Fibroblast of skin of back (primary cell): ENCODE measurements at places on chromosomes 6 and 20.

- peak; percentile 35 for DNase-seq
These were observed 161.0 kb downstream of the ASCC3 start for GRCh38 chr6:100719883-100720682.

DNA sequence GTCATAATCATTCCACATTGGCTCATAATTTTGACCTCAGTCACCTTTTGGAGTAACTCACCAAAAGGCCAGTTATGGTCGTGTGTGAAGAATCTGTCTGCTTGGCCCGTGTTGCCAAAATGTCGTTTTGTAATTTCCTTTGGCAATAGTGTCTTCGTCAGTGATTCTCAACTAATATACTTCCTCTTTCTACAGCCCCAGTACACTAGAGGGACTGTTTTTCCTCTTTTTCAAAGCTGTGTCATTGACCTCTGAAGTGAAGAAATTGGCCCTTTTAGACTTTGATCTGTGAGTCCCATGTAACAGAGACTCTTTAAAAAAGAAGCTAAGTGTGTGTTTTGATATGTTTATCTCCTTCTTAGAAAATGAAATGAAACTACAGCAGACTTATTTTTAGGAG lies 5.2 kb downstream of the FOXO3 start:
- DNase-seq = peak; percentile 67

DNA sequence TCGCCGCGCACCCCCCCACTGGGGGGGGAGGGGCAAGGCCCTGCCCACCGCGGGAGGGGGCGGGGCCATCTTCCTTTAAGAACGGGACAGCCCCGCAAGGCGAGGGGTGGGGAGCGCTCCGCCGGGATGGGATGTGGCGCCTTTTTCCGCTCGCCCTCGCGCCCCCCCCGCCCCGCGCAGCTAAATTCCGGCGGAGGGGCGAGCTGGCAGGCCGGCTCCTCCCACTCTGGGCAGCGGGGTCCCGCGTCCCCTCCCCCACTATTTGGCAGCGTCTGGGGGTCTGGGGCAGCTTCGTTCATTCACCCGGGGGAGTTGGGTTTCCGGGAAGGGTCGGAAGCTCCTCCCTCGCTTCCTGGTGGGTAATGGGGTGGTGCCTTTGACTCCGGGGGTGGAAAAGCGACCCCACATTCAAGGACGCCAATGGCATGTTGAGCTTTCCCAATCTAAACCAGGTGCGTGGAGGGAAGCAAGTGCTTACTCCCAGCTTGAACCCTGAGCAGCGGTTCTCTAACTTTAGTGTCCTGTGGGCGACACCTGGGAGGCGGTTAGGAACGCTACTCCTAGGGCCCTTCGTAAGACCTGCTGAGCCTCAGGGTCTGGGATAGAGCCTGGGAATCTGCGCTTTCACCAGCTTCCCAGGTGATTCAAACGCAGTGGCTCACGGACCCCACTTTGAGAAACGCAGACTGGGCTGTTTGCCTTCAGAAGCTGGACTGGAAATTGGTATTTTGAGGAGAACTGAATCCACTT lies 927 bp downstream of the ASXL1 start:
- peak; percentile 68 for DNase-seq

GRCh38 chr6:537114-537513 lies 119.8 kb downstream of the HUS1B start:
- DNase-seq = no peak

DNA sequence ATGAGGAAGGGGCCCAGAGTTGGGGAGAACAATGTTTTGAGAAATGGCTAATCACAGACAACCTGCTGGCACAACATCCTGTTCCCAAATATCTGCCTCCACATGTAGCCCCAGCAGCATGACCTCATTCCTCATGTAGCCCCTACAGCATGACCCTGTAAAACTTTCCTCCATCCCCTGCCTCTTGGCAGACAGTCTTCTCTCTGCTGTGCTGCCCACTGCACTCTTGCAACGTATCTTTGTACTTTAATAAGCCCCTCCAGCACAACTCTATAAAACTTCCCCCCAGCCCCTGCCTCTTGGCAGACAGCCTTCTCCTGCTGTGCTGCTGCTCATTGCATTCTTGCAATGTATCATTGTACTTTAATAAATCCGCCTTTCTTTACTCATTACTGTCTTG lies 278.8 kb downstream of the HDGFL1 start:
- peak; percentile 7 for DNase-seq

DNA sequence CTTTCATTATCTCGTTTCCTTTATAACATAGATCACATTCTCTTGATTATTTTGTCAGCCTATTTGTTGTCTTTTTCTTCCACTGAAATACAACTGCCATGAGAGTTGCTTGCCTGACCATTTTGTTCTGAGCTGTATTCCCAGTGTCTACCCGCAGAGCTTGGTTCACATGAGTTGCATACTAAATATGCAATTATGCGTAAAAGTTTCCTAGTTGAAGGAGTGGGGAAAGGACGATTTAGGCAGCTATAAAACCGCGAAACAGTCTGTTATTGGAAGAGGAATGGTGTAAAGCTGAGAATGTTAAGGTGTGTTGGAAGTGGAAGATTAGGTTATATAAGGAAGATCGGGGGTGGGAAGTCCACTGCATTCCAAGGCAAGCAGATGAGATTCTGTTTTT lies 8.8 kb downstream of the TBPL1 start:
- no peak for DNase-seq

- DNase-seq = peak; percentile 87
These were observed 474.4 kb upstream of the RNF217 start for GRCh38 chr6:124487623-124488431.

GRCh38 chr20:59242714-59243626 lies 57.4 kb upstream of the EDN3 start:
- peak; percentile 19 for DNase-seq

- DNase-seq = no peak
These were observed 93.9 kb downstream of the PSMG4 start for GRCh38 chr6:3352678-3353077.

- no peak for DNase-seq
These were observed 101.4 kb upstream of the PDE7B start for GRCh38 chr6:135750081-135750480.

- no peak for DNase-seq
These were observed 100.4 kb downstream of the JARID2 start for GRCh38 chr6:15346315-15346714.

DNA sequence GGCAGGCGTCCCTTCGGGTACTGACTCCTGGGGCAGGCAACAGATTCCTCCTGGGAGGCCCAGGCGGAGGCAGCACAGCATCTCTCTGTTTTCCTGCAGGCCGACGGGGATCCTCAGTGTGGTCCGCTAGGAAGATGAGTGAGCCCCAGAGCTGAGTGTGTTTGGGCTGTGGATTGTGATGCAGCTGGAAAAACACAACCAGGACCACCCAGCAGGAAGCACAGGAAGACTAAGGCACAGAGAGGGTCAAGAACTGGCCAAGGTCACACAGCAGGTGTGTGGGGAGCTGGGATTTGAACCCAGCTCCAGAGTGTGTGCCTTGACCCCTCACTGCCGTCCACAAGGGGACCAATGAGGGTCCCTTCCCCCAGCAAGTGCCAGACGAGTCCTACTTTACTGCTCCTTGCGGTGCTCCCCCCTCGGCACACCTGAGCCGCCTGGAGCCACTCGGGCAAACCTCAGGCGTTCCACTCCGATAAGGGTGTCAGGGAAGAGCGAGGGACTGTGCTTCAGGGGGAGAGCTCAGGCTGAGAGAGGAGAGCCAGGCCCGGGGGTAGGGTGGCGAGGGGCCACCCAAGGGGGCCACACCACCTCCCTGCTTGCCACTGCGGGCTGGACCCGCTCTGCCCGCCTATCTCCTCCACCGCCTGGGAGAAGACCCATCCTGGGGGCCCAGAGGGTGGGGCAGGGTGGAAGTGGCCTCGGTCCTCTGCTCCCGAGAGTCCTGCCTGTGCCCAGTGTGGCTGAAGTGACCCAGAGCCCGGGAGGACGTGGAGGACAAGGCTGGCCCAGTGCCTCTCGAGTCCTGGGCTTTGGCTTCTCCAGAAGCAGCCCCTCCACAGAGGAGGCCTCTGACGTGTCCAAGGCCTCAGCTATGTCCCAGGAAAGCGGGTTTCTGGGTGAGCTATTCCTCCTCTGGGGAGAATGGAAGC lies 63.3 kb downstream of the YTHDF1 start:
- no peak for DNase-seq

DNA sequence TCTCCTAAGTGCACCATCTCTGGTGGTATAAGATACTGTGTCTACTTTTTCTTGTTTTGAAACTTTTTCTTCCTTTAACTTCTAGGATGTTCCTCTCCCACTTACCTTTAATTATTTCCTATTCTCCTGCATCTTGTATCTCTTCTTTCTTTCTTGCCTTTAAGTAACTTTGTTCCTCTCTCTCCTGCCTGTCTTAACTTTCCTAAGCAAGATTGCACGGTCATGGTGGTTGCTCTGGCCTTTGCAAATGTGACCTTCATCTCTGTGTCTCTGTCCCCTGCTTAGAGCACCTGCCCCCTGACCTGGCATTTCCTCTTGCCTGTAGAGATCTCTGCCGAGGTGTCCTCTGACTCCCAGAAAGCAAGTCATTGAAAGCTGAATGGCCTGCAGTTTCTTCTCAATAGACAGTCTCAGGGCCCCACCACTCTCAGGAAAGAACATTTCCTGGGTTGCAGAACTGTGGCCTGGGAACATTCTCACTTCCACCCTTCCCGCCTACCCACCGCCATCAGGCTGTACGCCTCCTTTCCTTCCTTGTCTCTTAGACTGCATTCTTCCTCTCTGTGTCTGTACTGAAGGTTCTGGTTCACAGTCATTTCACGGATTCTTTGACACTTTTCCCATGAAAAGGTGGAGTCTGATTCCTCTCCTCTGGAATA lies 12.8 kb downstream of the ZDHHC14 start:
- DNase-seq = no peak

DNA sequence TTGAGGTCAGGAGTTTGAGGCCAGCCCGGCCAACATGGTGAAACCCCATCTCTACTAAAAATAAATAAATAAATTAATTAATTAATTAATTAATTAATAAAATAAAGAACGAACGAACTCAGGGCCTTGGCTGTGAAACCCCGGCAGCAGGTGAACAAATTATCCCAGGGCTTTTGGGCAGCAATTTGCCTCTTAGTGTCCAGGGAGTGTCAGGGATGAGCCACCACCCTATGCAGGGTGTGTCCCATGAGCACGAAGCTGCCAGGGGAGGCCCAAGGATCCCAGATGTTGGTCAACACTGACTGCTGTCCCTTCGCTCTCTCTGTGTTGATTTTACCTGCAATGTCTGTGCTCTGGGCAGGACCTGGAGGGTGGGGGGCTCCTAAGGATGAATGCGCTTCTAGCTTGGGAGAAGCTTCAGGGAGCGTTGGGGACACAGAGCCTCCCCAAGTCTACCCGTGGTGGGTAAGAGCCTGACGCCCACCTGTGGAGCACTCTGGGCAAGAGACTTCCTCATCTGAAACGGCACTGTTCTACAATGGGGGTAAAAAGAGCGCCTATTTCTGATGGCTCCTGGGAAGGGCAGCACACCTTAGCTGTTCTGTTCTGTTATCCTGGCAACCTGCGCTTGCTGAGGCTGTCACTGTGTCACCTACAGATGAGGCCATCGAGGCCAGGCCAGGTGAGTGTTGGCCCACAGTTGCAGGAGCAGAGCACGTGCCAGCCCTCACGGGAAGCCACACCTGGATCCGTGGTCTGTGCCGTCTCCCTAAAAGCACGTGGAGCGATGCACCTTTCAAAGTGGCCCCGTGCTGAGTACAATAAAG lies 125.5 kb upstream of the CDH4 start:
- DNase-seq = no peak

DNA sequence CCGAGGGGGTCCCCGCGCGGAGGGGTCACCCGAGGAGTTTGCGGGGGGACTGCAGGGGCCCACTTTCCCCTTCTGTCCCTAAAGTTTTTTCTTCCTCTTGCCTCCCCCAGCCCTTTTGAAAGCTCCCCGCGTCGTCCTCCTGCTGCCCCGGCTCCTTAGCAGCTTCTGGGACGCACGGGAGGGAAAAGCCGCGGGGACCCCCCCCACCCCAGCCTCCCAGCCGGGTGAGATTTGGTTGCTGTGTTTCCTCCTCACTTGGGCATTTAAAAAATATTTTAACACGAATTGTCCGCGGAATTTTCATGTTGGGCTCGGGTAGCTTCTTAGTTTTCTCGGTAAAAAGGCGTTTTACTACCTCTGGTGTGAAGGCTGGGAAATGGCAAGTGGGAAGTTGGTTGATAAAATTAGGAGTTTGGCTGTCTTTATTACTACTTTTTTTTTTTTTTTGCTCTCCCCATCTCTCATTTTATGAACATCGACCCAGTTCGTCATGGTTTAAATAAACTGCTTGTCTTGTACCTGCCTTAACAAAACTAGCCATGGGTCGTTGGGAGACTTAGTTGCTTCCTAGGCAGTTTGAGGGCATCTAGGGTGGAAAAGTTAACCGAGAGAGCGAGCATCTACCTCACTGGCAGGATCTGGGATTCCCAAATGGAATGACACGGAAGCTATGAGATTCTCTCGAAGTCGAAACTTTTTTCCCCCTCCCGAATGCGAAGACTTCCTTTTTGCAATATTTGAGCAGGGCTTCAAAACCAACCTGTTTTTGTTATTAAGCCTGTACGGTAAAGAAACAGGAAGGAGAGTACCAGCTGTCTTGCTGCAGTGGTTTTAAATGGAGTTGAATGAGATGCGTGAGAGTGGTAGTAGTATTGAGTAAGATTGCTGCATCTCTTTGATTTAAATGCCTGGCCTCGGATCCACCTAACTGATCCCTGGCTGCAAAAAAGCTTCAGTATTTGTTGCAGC lies 868 bp downstream of the NCOA3 start:
- DNase-seq = peak; percentile 43

- peak; percentile 35 for DNase-seq
These were observed 437.6 kb downstream of the MAFB start for GRCh38 chr20:40251284-40251932.

- no peak for DNase-seq
These were observed 281.2 kb upstream of the SUPT3H start for GRCh38 chr6:45658958-45659357.

- DNase-seq = no peak
These were observed 27.1 kb downstream of the PARD6B start for GRCh38 chr20:50758469-50758868.

DNA sequence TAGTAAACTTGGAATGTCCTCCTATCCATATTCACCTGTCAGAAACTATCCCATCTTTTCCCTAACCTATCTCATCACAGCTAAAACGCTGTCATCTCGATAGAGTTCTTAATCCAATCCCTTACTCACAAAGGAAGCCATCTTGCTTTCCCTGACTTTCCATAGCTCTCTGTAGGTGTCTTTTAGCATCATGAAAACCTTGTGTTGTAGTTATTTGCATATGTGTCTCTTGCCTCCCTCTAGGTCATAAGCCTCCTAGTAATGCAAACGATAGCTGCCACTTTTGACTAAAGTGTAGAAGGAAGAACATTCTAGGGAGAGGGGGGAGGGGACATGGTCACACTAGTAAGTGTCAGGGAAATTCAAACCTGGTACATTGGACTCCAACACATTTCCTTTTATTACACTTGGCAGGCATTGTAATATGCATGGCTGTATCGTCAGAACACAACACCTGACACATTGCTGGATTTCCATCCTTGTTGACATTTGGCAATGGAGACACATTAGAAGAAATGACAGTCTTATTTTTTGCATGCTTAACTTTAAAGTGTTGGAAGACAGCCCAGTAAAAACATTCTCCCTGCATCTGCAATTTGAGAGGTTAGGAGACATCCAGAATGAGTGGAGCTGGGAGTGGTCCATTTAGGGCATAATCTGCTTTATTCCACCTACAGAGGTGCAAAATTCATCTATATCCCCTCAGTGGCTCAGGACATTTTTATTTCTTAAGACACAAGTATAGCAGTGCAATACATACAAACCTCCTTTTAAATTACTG lies 283.4 kb downstream of the HAO1 start:
- no peak for DNase-seq
